ENCODE measurements at places on chromosomes 3 and 15.

- DNase-seq, result peak; percentile 32
Measured at GRCh38 chr15:43514241-43515057, 3.0 kb upstream of the MAP1A start.

GRCh38 chr3:132660052-132660810, at the start of gene UBA5:
Gene UBA5 (plus strand): TSS chr3:132660329. CDS start chr3:132660538, 209 bp downstream.
- peak; percentile 78 for DNase-seq

DNA sequence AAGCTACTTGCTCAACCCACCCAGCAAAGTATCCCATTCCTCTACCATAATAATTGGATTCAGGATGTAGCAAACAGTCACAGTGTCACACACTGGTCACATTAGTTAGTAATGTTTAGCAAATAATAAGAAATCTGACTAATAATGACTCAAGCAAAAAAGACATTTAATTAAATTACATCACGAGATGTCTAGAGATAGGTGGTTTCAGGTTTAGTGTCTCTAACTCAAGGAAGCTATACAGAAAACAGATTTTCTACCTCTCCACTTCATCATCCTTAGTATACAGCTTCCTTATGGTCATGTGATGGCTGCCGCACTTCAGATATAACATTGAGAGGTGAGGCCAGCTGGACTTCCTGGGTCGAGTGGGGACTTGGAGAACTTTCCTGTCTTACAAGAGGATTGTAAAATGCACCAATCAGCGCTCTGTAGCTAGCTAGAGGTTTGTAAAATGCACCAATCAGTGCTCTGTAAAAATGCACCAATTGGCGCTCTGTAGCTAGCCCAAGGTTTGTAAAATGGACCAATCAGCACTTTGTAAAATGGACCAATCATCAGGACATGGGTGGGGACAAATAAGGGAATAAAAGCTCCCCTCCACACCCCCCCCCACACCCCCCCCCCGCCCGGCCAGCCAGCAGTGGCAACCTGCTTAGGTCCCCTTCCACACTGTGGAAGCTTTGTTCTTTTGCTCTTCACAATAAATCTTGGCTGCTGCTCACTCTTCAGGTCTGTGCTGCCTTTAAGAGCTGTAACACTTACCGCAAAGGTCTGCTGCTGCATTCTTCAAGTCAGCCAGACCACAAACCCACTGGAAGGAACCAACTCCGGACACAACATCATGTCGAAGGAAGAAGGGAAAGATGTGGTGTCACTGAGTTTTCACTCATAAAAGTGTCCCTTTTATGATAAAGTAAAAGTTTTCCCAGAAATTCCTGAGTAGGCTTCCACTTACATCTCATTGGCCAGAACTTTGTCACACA, 24.9 kb upstream of the ARPIN start:
- no peak for DNase-seq

DNA sequence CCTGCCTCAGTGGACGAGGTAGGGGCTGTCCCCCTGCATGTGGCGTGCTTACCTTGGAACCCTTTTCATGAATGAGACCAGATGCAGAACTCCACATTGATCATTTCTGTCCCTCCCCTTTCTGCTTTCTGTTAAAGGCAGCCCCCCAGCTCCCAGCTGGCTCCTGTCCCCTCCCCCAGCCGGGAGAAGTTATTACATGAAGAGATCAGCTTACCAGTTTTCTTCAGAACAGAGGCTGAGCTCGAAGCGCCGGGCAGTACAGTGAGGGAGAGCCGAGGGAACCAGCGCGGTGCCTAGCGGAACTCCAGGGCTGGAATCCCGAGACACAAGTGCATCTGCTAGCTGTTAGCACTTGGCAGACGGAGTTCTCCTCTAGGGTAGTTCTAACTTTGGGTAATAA, 263.3 kb upstream of the NR2E3 start:
- no peak for DNase-seq

- DNase-seq, result no peak
Measured at GRCh38 chr3:127915115-127915936, at the start of gene KBTBD12. Gene KBTBD12 (plus strand): TSS chr3:127915232. CDS start chr3:127923062, 7,830 bp downstream.

DNA sequence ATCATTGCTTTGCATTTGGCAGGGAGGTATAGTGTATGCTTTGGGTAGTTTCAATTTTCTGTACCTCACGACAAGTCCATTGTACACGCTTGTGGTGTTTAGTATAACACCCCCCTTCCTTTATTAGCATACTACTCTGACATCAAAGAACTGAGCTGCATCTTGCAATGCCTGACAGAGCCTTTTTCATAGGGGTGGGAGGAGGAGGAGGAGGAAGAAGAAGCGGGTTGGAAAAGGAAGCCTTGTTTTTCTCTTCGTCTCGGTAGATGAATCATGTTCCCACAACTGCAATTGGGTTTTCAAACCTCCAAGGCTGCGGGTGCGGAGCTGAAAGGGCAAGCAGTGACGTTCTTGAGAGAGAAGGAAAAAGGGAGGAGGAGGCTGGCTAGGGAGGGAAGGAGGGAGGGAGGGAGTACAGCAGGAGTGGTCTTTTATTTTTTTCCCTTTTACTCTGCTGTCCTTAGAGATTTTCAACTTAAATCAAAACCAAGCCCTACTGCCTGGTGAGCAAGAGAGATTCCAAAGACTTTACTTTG, 175.7 kb downstream of the KLHL25 start:
- DNase-seq, result peak; percentile 76

DNA sequence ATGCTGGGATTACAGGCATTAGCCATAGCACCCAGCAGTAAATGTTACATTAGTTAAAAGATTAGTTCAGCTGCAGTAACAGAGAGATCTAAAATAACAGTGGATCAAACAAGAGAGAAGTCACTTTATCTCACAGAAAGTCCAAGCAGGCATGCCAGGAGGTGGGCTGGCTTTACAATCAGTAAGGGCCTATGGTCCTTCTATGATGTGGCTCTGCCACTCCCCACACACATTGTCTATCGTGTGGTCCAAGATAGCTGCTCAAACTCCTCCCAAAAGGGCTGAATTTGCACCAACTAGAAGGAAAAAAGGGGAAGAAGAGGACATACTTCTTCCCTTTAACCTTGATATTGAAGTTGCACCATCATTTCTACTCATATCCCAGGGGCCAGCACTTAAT, 4.6 kb upstream of the RUVBL1 start:
- no peak for DNase-seq

GRCh38 chr3:38227989-38228388, 37.6 kb upstream of the SLC22A13 start:
- no peak for DNase-seq

DNA sequence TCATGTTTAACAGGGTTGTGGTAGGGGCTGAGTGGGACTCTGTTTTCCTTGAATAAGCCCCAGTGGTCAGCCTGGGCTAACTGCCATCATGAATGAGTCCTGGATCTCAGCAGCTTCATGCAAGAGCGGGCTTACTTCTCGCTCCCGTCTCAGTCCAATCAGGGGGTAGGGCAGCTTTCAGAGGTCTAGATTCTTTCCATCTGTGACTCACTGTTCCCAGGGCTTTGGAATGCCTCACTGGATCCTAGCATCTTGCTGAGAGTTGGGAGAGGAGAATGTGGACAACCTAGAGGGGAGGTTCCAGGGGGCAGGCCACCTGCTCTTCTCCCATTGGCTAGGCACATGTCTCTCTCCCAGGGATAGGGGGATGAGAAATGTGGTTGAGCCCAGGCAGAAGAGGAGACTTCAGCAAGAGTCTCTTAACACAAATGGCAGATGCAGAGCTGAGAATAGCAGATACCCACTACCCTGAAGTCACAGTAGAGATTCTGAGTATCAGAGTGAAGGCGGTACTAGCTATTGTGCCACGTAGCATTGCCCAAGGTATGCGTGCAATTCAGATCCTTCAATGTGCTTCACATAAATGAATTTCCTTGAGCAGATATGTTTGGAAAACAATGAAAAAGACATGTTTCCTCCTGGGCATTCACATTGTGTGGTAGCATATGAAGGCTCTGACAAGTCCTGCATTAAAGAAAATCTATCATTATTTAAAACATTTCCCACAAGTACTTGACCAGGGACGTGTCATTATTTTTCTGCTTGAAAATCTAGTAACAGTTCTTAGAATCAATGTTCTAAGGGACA, 257.7 kb upstream of the PROK2 start:
- DNase-seq, result no peak

DNA sequence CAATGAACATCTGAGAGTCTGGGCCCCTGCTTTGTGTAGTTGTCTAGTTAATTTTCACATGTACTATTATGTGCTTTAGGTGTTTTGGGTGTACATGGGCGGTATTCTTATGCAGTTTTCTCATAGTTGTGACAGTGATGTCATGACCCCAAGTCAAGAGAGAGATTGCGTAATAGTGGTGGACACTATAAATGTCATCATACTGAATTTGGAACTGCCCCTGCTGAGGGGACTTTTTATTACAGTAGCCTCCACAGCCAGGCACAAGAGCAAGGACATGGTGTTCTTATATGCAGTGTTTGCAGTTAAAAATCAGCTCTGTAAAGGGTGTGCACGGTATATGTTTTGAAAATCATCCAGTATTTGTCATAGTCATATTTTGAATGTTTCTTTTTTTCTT, 29.5 kb downstream of the ABHD2 start:
- no peak for DNase-seq

GRCh38 chr3:123723522-123724168, 138.8 kb upstream of the HACD2 start:
- peak; percentile 52 for DNase-seq

GRCh38 chr3:197007953-197008352, 21.7 kb downstream of the MELTF start:
- no peak for DNase-seq

GRCh38 chr3:55172913-55173312, 245.1 kb upstream of the LRTM1 start:
- no peak for DNase-seq

- DNase-seq, result no peak
Measured at GRCh38 chr15:90030376-90030775, 29.3 kb downstream of the ZNF710 start.

DNA sequence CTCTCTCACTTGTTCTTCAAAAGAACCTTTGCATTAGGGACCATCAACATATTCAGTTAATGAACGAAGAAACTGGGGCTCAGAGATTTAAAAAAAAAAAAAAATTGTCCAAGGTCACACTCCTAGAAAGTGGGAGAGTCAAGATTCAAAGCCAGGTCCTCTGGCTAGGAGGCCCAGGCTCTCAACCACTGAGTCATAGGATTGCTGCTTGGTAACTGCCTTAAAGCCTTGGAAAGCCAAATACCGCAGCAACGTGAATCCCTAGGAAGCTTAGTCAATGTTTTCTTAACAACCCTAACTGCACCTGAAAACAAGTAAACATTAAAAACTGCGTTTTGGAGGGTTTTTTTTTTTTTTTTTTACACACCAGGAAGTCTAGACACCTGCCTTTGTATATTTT, 156.8 kb downstream of the WNT5A start:
- DNase-seq, result no peak

- no peak for DNase-seq
Measured at GRCh38 chr3:79418855-79419621, 348.8 kb downstream of the ROBO1 start.

GRCh38 chr3:12835052-12835665, 6.2 kb downstream of the RPL32 start:
- DNase-seq, result no peak

- DNase-seq, result no peak
Measured at GRCh38 chr3:50819882-50820281, 145.2 kb downstream of the DOCK3 start.

DNA sequence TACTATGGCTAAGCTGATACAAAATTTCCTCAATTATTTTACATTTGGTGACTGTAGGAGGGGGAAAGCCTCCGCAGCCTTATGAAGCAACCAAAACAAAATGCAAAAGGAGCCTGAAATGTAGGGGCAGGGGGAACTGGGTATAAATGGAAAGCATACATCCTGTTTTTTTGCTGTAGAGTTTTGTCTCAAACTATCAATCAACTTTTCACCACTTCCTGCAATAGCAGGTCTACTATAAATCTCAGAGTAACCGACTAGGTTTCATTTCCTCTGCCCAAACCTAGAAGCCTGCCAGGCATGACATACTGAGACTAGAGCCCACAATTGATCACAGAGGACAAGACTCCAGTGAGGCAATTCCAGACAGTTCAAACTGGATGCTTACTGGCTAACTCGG, 91.3 kb downstream of the SHQ1 start:
- DNase-seq, result no peak

DNA sequence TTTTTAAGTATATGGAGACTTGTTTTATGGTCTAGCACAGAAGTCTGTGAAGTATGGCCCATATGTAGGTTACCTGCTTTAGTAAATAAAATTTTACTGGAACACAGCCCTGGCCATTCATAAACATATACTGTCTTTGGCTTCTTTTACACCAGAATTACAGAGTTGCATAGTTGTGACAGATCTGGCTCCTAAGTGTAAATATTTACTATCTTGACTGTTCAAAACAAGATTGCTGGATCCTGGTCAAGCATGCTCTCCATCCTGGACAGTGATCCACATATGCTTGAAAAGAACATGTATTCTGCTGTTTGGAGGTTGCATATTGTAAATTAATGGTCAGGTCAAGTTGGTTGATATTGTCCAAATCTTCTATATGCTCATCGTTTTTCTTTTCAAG, 57.9 kb downstream of the STT3B start:
- no peak for DNase-seq

DNA sequence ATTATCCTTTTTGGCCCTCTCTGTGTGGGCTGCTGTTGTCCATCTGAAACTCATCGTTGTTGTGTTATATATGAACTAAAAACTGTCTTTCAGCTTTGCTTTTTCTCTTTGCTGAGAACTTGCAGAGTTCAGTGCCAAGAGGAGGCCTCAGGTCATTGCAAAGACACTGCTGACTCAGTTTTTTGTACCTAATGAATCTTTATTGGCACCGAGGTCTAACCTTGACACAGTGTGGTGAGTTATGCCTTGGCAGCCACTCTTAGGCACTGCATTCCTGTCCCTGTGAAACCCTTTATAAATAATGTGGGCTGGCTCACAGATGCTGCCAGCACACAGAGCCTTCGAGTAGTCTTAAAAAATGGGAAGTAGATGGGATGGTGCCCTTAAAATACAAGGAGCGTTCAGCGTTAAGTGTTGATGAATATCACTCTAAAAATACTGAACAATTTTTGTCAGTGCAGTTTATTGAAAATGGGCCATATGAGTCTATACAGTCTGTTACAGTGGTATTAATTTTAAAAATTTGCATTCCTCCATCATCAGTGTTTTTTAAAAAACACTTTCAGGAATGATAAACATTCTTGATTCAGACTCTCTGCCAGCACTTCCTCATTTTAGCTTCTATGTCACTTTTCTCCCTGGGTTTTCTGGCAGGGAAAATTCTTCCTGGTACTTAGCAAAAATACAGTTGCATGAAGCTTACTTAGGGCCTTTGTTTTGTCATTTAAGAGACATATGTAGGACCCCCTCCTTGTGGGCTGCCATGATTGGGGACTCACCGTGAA, 234.1 kb downstream of the CACNA2D3 start:
- DNase-seq, result no peak

- no peak for DNase-seq
Measured at GRCh38 chr3:30098243-30098642, 508.2 kb upstream of the TGFBR2 start.

DNA sequence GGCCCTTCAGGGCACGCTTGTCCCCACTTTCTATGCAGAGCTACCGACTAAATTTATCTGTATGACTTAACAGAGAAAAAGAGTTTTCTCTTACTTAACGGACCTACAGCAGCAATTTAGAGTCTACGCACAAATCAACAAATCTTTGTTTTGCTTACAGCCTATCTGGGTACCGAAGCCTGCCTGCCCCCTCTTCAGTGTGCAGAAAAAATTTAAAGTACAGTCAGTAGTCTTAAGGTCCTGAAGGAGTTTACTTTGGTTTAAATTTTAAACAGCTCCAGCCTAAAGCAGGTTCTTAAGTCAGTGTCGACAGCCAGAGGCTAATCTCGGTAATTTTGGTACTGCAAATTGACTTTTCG, 570 bp downstream of the SACM1L start:
- DNase-seq, result no peak
